ENCODE measurements at places on chromosomes 2 and 18. TPM values are rescaled to one million over a fixed set of nuclear protein-coding genes. Genes with fewer than 3 reads are reported as not detected.
A peak's percentile ranks its signal among the peaks of the same experiment; 100 is the strongest.

CIDEA gene
- not detected for total RNA-seq

AKAIN1 gene
- total RNA-seq, result not detected

SERPINB4 gene
- not detected for total RNA-seq

CROCC2 gene
- total RNA-seq, result not detected

HOXD13 gene
- total RNA-seq, result not detected

LBH gene
- total RNA-seq, result 158 TPM

TTC32 gene
- total RNA-seq, result 45.3 TPM

ARL5A gene
- total RNA-seq, result 39.9 TPM

CD28 gene
- total RNA-seq, result 0.54 TPM

INSIG2 gene
- 20.5 TPM for total RNA-seq

TCF23 gene
- not detected for total RNA-seq

DNA sequence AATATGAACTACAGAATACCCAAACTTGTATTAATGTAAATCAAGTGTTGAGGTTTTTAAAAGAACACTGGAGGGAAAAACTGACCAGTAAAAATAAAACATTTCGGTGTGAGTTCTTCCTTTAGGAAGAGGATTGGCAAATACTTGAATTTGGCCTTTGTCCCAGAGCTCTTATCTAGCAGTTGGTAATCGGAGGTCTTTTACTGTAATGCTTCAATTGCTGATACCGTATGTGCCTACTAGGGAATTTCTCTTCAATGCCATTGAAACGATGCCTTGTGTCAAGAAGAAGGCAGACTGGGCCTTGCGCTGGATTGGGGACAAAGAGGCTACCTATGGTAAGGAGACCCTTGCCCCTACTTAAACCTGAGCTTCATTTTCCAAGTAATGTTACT, 4.1 kb downstream of the RRM2 start:
- no peaks in the 10 kb centered on the region for H3K36me3 ChIP-seq
- peaks cover 3% of the 10 kb centered on the region for H3K27me3 ChIP-seq
- H3K27ac ChIP-seq, result no peak overlapping the region
- DNase-seq, result no peak
- H3K4me1 ChIP-seq, result peaks cover 27% of the 10 kb centered on the region
- H3K4me3 ChIP-seq, result no peak overlapping the region

GRCh38 chr18:45034179-45034578, 353.5 kb downstream of the SETBP1 start:
- no peak overlapping the region for H3K4me3 ChIP-seq
- no peak overlapping the region for H3K27ac ChIP-seq
- no peaks in the 10 kb centered on the region for H3K27me3 ChIP-seq

DNA sequence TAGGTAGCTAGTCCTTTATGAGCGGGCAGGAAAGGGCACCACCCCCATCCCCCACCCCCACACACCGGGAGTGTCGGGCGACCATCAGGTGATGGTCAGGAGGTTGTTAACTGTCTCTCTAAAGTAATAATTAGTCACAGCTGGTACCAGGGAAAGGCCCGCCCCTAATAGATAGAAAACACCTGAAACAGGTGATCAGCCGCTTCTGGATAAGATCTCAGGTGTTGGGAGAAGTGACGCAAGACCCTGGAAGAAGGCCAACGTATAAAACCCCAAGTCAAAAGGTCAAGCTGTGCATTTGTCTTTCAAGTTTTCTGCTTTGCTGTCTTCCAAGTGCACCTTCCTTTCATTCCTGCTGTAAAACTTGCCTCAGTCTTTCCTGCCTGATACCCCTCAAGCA, 59.6 kb upstream of the LINC00305 start:
- no peak overlapping the region for H3K4me3 ChIP-seq
- H3K27me3 ChIP-seq, result no peaks in the 10 kb centered on the region

GRCh38 chr2:6769346-6769745, 96.4 kb downstream of the CMPK2 start:
- no peak overlapping the region for H3K27ac ChIP-seq
- peaks cover 9% of the 10 kb centered on the region for H3K27me3 ChIP-seq
- peaks cover 5% of the 10 kb centered on the region for H3K4me1 ChIP-seq
- H3K4me3 ChIP-seq, result no peak overlapping the region
- H3K36me3 ChIP-seq, result no peaks in the 10 kb centered on the region

DNA sequence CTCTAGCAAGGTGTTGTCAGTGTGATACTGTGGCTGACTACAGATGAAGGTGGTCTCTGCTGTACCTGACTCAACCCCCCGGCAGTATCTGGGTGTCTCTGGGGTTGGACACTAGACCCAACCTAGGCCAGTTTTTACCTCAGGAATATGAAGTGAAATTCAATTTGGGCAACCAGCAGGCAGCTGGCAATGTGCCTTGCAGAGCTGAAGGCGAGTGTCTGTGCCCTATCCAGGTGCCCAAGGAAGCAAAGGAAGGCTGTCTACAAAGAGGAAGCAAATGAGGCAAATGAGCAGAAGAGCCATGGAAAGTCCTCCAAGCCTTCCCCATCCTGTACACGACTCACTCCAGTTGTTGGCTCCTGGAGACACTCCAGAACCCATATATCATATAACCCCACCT, 264.6 kb upstream of the AGAP1 start:
- no peaks in the 10 kb centered on the region for H3K36me3 ChIP-seq
- H3K4me1 ChIP-seq, result no peaks in the 10 kb centered on the region
- H3K4me3 ChIP-seq, result no peak overlapping the region
- H3K27me3 ChIP-seq, result no peaks in the 10 kb centered on the region
- DNase-seq, result no peak
- no peak overlapping the region for H3K27ac ChIP-seq

DNA sequence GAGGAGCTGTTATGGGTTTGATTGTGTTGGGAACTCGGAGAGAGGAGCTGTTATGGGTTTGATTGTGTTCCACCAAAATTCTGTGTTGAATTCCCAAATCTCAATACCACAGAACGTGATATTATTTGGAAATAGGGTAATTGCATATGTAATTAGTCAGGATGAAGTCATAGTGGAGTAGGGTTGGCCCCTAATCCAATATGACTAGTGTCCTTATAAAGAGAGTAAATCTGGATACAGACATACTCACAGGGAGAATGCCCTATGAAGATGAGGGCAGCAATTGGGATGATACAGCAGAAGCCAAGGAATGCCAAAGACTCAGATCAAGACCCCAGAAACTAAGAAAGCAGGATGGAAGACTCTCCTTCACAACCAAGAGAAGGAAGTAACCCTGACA, 1023.2 kb upstream of the ZEB2 start:
- no peaks in the 10 kb centered on the region for H3K4me1 ChIP-seq
- H3K4me3 ChIP-seq, result no peak overlapping the region
- no peak overlapping the region for H3K27ac ChIP-seq
- H3K36me3 ChIP-seq, result no peaks in the 10 kb centered on the region
- no peaks in the 10 kb centered on the region for H3K27me3 ChIP-seq
- DNase-seq, result no peak

DNA sequence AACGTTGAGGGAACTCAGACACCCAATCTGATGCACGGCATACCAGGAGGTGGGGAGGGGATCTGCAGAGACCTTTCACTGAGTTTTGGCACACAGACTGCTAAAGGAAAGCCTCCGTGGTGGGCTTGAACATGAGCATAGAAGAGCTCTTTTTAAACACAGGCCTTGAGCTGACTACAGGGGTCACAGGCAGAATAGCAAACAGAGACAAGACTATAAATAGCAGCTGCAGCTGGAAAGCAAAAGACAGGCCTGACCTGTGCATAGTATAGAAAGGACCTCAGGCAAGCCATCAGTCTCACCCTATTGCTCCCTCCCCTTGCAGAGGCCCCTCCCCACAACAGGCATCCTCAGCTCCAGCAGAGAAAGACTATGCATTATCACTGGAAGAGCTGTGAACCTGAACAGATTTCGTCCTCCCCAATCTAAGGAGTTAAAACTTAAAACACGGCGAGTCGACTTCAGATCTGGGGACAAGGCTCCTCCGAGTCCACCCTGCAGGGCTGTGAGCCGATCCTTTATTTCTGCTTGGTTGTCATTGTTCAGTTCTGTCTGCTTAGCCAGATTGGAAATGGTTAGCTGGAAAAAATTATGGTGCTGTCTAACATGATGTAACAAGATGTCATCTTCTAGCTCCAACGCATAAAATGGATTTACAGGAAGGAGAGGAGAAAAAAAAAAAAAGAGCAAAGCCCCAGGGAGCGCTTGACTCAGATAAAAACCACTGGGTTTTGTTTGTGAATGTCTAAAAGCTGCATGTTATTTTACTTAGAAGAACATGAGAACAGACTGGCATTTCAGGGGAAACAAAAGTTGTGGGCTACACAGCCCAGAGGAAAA, 25.2 kb upstream of the LCLAT1 start:
- H3K36me3 ChIP-seq, result no peaks in the 10 kb centered on the region
- no peaks in the 10 kb centered on the region for H3K27me3 ChIP-seq
- DNase-seq, result peak; percentile 69
- peaks cover 23% of the 10 kb centered on the region for H3K4me1 ChIP-seq

DNA sequence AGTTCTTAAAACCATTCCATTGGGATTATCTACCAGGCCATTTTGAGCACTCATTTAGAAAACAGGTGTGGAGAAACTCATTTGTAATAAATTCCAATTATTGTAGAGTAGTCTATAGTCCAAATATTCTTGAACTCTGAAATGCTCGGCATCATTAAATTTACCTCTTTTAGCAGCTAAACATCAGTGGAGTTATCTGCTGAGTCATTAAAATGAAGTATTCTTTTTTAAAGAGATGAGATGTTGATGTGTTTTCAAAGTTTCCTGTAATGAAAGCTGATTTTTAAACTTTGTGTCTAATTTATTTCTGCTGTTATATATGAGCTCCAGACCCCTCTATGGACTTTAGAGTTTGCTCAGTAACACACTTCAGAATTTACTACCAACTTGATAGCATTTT, 1635.2 kb downstream of the SUCLG1 start:
- no peaks in the 10 kb centered on the region for H3K36me3 ChIP-seq
- H3K27me3 ChIP-seq, result no peaks in the 10 kb centered on the region
- no peak overlapping the region for H3K4me3 ChIP-seq
- no peak for DNase-seq
- no peaks in the 10 kb centered on the region for H3K4me1 ChIP-seq

- H3K36me3 ChIP-seq, result no peaks in the 10 kb centered on the region
- H3K27ac ChIP-seq, result no peak overlapping the region
- no peak for DNase-seq
- H3K4me1 ChIP-seq, result no peaks in the 10 kb centered on the region
- H3K4me3 ChIP-seq, result no peak overlapping the region
- peaks cover 8% of the 10 kb centered on the region for H3K27me3 ChIP-seq
Observed at GRCh38 chr2:11988691-11989353, 242.4 kb downstream of the LPIN1 start.

GRCh38 chr2:165497659-165498317, 28.3 kb downstream of the CSRNP3 start:
- H3K27me3 ChIP-seq, result no peaks in the 10 kb centered on the region
- no peak overlapping the region for H3K27ac ChIP-seq
- no peak for DNase-seq
- H3K36me3 ChIP-seq, result no peaks in the 10 kb centered on the region

DNA sequence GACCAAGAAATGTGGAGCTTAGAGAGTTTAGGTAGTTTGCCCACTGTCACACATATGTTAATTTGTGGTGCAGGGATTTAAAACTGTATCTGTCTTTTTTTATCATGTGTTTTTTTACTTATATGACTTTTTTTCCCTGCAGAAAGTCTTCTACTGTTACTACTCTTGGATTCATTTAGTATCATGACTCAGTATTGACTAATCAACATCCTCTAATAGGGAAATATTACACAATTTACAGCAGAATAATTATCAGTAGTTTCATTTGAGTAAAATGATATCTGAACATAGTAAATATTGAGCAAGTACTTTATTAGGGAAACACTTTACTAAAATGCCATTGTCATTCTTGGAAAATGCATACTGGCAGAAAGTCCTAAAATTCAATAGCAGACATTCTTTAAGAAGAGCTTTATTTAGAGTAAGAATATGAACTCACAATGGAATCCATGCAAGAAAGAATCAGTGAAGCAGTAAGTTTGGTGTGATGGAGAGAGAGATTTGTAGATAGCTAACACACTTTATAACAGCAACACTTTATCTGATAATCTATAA, 425.9 kb upstream of the SLC8A1 start:
- no peak overlapping the region for H3K27ac ChIP-seq
- H3K4me3 ChIP-seq, result no peak overlapping the region
- no peaks in the 10 kb centered on the region for H3K36me3 ChIP-seq
- H3K4me1 ChIP-seq, result no peaks in the 10 kb centered on the region

GRCh38 chr2:174773215-174773614, 8.9 kb upstream of the CHRNA1 start:
- DNase-seq, result no peak
- H3K4me3 ChIP-seq, result no peak overlapping the region
- no peaks in the 10 kb centered on the region for H3K27me3 ChIP-seq
- H3K27ac ChIP-seq, result no peak overlapping the region
- H3K4me1 ChIP-seq, result peaks cover 17% of the 10 kb centered on the region

- H3K4me3 ChIP-seq, result peak overlapping the region; percentile 3
- no peaks in the 10 kb centered on the region for H3K36me3 ChIP-seq
- peak overlapping the region; percentile 61 for H3K27ac ChIP-seq
- no peaks in the 10 kb centered on the region for H3K27me3 ChIP-seq
- no peak for DNase-seq
- peaks cover 54% of the 10 kb centered on the region for H3K4me1 ChIP-seq
Observed at GRCh38 chr2:218125095-218125494, 733 bp upstream of the CXCR2 start.

GRCh38 chr2:21814588-21815149, 690.9 kb downstream of the TDRD15 start:
- H3K4me1 ChIP-seq, result no peaks in the 10 kb centered on the region
- DNase-seq, result no peak
- H3K27ac ChIP-seq, result no peak overlapping the region

GRCh38 chr18:3234457-3234856, 13.1 kb upstream of the MYL12A start:
- H3K36me3 ChIP-seq, result no peaks in the 10 kb centered on the region
- no peaks in the 10 kb centered on the region for H3K27me3 ChIP-seq
- no peak overlapping the region for H3K4me3 ChIP-seq
- H3K27ac ChIP-seq, result no peak overlapping the region
- no peaks in the 10 kb centered on the region for H3K4me1 ChIP-seq
- DNase-seq, result no peak

GRCh38 chr2:168642873-168643272, 159.6 kb upstream of the NOSTRIN start:
- no peak for DNase-seq
- no peak overlapping the region for H3K27ac ChIP-seq
- no peak overlapping the region for H3K4me3 ChIP-seq
- no peaks in the 10 kb centered on the region for H3K4me1 ChIP-seq

- H3K4me3 ChIP-seq, result no peak overlapping the region
- H3K36me3 ChIP-seq, result peaks cover 19% of the 10 kb centered on the region
- H3K27ac ChIP-seq, result no peak overlapping the region
- no peaks in the 10 kb centered on the region for H3K27me3 ChIP-seq
- DNase-seq, result no peak
Observed at GRCh38 chr2:119376810-119377209, 10.0 kb downstream of the DBI start.

DNA sequence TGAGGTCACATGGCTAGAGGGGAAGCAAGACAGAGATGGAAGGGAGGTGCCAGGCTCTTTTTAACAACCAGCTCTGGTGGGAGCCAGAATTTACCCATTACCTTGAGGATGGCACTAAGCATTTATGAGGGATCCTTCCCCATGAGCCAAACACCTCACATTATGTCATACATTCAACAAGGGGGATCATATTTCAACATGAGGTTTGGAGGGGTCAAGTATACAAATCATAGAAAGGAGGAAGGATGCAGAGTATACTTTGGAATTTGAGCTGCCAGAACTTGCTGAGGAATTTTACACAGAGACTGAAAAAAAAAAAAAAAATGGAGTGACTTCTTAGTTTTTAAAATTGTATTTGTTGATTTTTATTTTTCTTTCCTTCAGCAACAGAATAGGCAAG, 891.4 kb downstream of the CCDC85A start:
- H3K27me3 ChIP-seq, result no peaks in the 10 kb centered on the region
- H3K4me1 ChIP-seq, result no peaks in the 10 kb centered on the region
- no peak overlapping the region for H3K27ac ChIP-seq
- no peaks in the 10 kb centered on the region for H3K36me3 ChIP-seq
- no peak overlapping the region for H3K4me3 ChIP-seq

- H3K36me3 ChIP-seq, result no peaks in the 10 kb centered on the region
- H3K27ac ChIP-seq, result no peak overlapping the region
- no peak for DNase-seq
Observed at GRCh38 chr2:25938345-25938744, 44.0 kb downstream of the KIF3C start.

All from natural killer cell (primary cell).